Activated CD8-positive, alpha-beta memory T cell treated with anti-CD3 and anti-CD28 coated beads for 1 hour (primary cell): ENCODE measurements at places on chromosomes 7 and 10.

DNA sequence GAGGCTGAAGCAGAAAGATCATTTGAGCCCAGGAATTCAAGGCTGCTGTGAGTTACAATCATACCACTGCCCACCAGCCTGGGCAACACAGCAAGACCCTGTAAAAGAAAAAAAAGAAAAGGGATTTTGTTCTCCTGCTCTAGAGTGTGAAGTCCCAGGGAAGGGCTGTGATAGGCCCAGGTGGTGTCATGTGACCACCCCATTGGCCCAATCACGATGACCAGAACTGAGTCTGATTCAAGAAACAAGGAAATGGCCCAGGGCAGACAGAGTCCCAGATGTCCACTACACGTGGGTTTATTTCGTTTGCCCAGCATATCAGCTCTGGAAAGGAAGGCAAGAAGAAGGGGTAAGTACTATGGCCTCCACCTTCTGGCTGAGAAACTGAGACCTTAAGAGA lies 81.3 kb upstream of the CUX1 start:
- no peak for DNase-seq

- DNase-seq = no peak
Measured at GRCh38 chr10:6702030-6702429, 122.0 kb upstream of the PRKCQ start.

DNA sequence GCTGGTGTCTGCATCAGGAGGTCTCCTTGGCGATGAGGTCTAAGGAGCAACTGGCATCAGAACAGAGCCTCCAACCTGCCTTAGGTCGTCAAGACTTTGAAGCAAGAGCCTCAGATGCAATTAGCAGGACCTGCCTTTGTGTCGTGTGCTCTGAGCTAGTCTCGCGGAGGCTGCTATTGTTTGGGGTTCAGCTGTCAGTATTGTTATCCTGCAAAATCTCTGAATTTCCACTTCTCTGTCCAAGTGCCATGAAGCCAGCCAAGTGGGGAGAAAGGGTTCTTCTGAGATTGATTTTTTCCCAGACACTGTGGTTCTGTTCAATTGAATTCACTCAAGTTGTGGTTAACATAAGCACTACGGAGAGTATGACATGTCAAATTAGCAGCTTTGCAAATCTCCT lies 78.7 kb downstream of the ADARB2 start:
- DNase-seq = no peak

DNA sequence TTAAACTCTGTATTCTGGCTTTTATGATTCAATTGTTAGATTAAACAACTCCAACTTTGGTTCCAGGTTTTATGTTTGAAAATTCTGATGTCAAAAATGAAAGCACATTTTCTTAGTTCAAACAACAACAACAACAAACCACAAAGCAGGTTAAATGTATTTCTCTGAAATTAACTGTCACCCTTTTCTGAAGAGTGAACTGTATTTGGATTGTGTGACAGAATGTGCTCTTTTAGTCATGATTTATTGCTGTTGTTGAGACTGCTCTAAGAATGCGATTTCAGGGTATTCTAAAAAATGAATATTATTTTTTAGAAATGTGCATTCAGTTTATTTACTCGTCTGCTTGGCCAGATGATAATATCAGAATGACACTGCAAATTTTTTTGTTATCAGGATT lies 144.1 kb downstream of the GNAI1 start:
- no peak for DNase-seq

- no peak for DNase-seq
Measured at GRCh38 chr7:30470771-30471170, 7.8 kb downstream of the NOD1 start.

GRCh38 chr7:143372070-143372469 lies 9.1 kb upstream of the ZYX start:
- no peak for DNase-seq

DNA sequence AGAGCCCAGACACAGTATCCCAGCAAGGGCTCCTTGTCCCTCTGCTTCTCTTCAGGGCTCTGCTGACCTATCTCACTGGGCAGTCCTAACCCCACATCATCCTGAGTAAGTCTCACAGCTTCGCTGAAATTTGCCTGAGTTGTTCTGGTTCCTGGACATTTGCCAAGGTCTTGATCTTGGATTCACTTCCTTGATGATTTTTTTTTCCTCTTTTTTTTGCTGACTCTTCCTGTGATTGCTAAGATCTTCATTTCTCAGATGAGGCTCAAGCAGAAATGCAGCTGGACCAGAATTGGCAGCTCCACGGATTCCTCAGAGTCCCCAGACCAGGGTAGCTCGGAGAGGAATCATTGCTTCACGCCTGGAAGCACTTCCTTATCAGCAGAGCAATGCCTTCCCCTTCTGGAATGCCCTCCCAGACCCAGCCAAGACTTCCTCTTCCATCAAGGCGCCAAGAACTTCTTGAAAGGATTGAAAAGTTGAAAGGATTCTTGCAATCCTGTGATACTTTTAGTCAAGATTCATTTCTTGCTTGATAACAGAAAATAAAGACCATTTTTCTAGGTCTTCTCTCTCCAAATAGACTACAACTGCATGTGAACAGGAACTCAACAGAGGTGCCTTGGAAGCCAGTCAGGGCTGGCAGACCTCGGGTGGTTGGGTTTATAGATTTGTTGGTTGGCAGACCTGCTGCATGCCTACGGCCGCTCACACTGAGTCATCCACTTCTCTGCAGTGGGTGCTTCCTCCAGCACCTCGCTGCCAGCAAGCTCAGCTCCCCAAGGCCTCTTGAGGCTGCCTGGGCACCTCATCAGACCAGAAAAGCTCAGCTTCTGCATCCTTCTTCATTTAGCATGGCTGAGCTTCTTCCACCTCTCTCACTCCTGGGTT lies 8.8 kb upstream of the AFAP1L2 start:
- DNase-seq = no peak

DNA sequence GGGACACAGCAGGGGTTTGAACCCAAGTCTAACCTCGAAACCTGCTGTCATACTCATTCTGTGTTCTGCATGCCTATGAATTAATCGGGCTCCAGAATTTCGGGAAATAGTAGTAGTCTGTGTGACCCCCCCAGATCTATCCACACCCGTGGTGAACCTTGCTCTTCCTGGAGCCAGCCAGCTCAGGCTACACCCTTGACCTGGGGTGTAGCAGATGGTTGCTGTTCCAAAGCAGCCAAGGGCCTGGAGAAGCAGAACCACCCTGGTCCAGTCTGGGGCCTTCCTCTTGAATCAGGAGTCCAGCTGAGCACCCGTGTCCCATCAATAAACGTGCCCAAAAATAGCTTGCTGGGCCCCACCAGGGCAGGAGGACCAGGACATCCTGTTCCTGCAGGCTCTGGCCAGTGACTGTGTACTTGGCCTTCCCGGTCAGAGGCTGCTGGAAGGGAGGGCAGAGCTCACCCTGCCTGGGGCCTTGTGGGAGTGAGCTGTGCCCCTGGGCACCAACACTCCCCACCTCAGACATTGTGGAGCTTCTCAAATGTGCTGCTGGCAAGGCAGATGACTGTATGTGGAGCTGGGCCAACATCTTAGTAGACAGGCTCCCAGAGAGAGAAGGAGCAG lies 101.2 kb upstream of the ZNF716 start:
- no peak for DNase-seq

DNA sequence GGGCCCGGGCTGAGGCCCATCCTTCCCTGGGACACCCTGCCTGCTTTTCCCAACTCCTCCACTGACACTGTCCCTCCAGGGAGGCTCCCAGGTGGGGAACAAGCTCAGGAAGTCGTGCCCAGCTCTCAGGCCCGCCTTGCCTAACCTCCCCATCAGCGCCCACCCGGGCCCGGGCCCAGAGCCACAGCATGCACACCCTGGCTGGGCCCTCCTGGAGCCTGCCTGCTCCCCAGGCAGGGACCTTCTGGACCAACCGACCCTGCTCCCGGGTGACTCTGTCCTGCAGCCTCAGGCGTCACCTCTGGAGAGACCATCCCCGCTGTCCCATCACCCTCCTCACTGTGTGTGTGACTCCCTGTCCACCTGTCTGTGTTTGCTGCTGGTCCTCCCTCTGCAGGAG lies 1.8 kb upstream of the TMEM184A start:
- DNase-seq = no peak

DNA sequence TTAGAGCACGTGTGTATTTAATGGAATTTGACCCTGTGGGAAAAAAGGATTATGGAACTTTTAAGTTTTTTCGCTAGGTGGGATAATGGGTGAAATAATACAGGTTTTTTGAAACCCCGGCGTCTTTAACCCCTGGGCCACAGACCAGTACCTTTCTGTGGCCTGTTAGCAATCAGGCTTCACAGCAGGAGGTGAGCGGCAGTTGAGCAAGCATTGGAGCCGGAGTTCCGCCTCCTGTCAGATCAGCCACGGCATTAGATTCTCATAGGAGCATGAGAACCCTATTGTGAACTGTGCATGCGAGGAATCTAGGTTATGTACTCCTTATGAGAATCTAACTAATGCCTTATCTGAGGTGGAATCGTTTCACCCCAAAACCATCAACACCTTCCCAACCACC lies 28.6 kb downstream of the WAC start:
- no peak for DNase-seq

GRCh38 chr7:128148676-128149075 lies 92.4 kb upstream of the LEP start:
- no peak for DNase-seq

DNA sequence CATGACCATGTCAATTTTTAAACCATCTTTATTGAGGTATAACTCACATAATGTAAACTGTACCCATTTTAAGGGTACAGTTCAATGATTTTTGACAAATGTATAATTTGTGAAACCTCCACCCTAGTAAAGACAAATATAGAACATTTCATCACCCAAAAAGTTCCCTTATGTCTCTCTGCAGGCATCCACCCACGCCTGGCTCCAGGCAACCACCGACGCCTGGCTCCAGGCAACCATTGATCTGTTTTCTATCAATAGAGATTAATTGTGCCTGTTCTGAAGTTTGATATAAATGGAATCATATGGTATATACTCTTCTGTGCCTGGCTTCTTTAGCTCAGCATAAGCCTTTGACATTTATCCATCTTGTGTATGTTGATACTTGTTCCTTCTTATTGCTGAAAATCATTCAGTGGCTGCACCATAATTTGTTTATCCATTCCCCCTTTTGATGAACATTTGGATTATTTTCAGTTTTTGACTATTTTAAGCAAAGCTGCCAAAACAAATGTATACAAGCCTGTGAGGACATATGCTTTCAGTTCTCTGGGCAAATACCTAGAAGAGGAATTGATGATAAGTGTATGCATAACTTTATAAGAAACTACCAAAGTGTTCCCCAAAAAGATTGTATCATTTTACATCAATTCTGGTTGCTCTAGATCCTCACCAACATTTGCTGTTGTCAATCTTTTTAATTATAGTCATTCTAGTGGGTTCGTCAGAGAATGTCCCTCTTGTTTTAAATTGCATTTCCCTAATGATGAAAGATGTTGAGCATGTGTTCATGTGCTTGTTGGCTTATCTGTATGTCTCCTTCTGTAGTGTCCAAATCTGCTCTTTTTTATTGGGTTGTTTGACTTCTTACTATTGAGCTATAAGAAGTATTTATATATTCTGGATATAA lies 55.7 kb upstream of the HECTD2 start:
- no peak for DNase-seq

DNA sequence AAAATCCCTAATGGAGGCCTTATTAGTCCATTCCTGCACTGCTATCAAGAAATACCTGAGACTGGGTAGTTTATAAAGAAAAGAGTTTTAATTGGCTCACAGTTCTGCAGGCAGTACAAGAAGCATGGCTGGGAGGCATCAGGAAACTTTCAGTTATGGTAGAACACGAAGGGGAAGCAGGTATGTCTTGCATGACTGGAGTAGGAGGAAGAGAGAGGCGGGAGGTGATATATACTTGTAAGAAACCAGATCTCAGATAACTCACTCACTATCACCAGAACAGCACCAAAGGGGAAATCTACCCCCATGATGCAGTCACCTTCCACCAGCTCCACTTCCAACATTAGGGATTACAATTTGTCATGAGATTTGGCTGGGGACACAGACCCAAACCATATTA lies 35.8 kb downstream of the GNAI1 start:
- DNase-seq = no peak

- no peak for DNase-seq
Measured at GRCh38 chr7:141074162-141074991, 513 bp downstream of the TMEM178B start.

DNA sequence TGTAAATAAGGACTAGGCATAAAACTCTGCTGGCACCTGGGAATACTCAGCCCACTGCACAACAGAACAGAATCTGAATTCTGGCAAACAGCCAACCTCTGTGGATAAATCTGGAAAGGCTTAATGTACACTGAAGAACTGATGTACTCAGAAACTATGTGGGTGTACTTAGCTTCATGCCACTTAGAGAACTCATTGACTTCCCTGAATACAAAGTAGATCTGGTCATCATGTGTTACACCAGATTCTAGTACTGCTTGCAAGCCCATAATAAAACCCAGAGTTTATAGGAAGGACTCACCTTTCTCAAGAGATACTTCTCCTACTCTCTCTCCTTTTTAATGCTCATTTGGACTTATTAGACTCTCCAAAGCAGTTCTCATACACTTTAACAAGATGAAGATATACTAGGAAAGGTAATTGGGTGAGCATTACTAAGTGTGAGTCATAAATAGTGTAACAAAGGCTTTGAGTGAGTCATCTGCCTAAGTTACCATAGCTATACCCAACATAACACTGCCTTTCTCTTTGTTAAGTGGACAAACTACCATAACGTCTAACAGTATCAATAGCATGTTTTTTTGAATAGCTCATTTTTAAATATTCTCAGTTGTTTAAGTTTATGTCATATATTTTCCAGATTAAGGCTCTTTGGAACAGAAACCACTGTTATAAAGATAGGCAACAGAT lies 309.1 kb downstream of the MDFIC start:
- no peak for DNase-seq

- no peak for DNase-seq
Measured at GRCh38 chr10:88253622-88254021, 329.5 kb downstream of the RNLS start.

GRCh38 chr7:139249179-139249810 lies 18.3 kb downstream of the UBN2 start:
- DNase-seq = no peak

DNA sequence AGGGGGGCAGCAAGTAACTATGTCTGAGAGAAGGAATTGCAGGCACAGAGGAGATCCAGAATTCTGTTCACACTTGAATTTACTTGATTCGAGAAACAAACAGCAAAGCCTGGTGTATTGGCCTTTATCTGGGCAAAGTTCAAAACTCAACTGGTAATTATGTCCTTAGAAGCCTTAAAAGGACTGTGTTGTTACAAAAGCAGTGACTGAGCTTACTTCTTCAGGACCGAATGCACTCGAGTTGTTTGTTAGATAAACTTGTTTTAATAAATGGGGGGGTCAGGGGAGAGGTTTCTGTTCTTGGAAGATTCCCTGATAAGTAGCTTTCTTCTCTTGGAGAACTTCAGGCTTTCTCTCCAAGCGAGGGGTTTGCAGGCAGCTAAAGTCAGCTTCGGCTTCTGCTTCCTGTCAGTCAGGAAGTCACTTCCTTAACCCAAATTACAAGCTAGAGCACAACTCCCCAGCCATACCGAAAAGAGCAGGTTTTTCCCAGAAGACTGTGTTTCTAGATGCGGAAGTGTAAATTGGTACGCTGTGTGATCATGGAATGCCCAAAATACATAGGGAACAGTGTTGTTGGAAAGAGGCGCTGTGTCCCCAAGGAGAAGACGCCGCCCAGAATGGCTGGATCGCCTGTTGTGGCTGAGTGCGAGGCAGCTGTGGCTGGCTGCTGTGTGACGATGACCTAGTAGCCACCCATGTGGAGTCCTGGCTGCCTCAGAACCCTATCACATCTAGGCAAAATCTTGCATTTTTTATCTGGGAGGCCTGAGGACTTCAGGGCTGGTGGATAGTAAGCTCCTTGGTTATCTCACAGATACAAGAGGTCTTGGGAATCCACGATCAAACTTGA lies 110.4 kb downstream of the TCF7L2 start:
- DNase-seq = no peak
